Activated naive CD8-positive, alpha-beta T cell treated with anti-CD3 and anti-CD28 coated beads, Interleukin-2, amount 10 ng/mL, durations not matched to agents 7 days and 5 days (primary cell): ENCODE measurements at places on chromosomes 2 and 18. TPM values are rescaled to one million over a fixed set of nuclear protein-coding genes. Genes with fewer than 3 reads are reported as not detected.
A peak's percentile ranks its signal among the peaks of the same experiment; 100 is the strongest.

Gene COL6A3
- total RNA-seq, result 0.45 TPM

Gene TNFAIP6
- not detected for total RNA-seq

DNA sequence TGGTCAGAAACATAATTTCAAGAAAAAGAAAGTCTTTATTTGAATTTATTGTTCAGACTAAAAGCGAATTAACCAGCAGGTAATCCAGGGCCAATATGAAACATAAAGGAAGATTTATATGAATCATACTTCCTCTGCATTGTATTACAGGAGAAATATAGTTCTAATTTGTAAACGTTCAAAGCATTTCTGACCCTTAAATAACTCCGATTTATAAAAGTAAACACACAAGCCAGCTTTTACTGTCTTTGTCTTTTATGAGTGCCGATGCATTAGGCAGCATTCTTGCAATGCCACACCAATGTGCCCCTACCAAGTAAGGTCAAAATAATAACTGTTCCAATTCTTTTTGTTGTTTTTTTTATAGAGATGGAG, 118.8 kb upstream of the RBBP8 start:
- DNase-seq, result no peak
- no peak overlapping the region for H3K27ac ChIP-seq
- no peak overlapping the region for H3K4me3 ChIP-seq
- no peaks in the 10 kb centered on the region for H3K36me3 ChIP-seq

- no peak for DNase-seq
- H3K36me3 ChIP-seq, result peaks cover 2% of the 10 kb centered on the region
- peak overlapping the region; percentile 38 for H3K4me3 ChIP-seq
- no peak overlapping the region for H3K27ac ChIP-seq
- peaks cover 23% of the 10 kb centered on the region for H3K4me1 ChIP-seq
These were observed 2.4 kb upstream of the MTA3 start for GRCh38 chr2:42566025-42566424.

GRCh38 chr18:37314534-37314933, 251.1 kb downstream of the CELF4 start:
- H3K4me3 ChIP-seq, result no peak overlapping the region
- no peaks in the 10 kb centered on the region for H3K36me3 ChIP-seq
- H3K4me1 ChIP-seq, result no peaks in the 10 kb centered on the region
- H3K27me3 ChIP-seq, result no peaks in the 10 kb centered on the region

- no peak overlapping the region for H3K4me3 ChIP-seq
- H3K27me3 ChIP-seq, result no peaks in the 10 kb centered on the region
- peaks cover 2% of the 10 kb centered on the region for H3K36me3 ChIP-seq
- DNase-seq, result no peak
These were observed 163.2 kb downstream of the WDPCP start for GRCh38 chr2:63425079-63425416.

- H3K36me3 ChIP-seq, result no peaks in the 10 kb centered on the region
- no peaks in the 10 kb centered on the region for H3K4me1 ChIP-seq
- H3K27ac ChIP-seq, result no peak overlapping the region
These were observed 498.5 kb upstream of the HS6ST1 start for GRCh38 chr2:128817171-128817570.

DNA sequence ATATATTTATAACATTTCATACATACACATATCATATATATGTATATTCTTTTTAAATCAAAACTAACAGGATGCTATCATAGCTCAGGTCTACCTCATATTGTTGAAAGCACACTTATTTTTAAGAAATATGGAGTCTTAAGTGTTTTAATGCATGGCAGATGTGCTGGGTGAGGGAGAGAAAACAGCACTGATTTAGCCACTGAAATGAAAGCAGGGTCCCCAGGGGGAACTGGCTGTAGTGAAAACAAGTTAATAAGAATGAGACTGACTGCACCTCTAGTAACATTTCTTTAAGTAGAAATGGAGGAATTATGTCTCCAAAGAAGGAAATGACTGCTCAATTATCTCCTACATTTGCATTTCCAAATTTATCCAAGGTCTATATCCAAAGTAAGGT, 857.8 kb downstream of the DCDC2C start:
- H3K27me3 ChIP-seq, result no peaks in the 10 kb centered on the region
- H3K27ac ChIP-seq, result no peak overlapping the region
- no peak overlapping the region for H3K4me3 ChIP-seq
- no peaks in the 10 kb centered on the region for H3K4me1 ChIP-seq
